Activated CD8-positive, alpha-beta memory T cell treated with anti-CD3 and anti-CD28 coated beads, Interleukin-2, amount 50 U/mL, for 48 hours (primary cell): ENCODE measurements at places on chromosomes 7 and 10.

DNA sequence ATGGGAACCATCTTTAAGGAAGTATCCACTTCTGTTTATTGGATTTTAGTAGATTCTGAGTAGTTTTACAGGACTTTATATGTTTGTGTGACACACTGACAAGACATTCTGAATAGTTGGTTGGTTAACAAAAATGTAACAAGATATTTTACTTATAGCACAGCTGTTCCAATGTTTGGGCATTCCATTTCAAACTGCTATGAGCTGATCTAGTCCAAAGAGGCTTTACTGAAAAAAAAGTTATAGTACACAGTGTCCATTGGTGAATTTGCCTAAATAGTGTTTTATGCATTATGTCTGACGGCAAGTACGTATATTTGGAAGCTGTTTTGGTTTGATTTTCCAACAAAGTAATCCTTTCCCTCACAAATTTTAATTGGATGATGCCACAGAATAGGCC, 99.1 kb downstream of the SAMD9 start:
- DNase-seq: no peak

DNA sequence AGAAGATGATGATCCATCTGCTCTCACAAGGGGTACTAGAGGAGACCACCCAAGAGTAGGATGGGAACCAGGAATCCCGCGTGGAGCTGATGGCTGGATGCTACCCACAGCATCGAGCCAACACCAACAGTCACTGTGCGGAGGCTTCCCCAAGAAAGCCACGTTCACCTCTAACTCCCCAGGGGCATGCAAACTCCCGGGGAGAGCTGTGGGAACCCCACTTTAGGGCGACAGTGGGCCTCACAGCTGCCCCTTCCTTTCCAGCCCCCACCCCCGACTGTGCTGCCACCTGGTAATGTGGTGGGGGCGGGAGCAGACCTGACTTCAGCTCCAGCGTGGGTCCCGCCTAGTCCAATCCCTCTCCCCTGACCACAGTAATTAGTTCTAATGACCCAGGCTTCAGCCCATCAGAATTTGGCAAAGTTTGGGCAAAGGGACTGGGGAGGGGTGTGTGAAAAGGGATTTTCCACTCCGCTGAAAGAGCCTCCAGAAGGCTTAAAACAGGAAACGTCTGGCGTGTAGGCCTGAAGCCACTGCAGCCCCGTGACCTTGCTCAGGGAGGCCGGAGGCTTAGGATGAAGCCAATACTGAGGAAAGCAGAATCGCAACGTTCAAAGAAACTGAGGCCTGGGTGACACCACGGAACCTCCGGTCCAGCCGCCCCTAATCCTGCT, 20.3 kb downstream of the ASB13 start:
- DNase-seq: no peak

DNA sequence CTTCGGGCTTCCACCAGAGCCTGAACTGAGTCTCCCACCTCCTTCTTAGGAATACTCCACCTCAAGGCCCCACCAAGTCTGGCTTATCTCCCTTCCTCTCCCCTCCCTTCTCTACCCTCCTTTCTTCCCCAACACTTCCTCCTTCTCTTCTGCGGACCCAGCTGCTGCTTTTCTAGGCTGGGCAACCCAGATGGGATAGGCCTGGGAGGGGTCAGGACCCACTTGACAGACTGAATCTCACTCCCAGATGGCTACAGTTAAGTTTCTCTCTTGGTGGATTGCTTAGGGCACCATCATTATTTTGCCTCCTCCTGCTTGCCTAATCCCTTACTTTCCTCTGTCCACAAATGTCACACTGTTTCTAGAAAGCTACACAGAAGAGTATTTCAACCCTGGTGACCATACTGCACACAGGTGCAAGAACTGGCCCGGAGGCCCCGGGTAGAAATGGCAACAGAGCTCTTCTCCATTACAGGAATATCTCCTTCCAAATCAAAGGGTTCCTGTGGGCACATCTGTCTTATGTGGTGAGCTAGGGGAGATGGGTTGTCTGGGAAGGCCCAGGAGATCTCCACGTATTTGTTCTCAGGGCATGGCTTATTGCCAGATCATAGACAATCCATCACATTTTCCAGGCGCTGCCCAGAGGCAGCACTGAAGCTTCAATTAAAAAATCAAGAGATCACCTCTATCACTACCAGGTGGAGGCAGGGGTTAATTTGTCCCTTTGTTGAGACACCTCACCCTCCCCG, 5.1 kb upstream of the HOXA11 start:
- peak; percentile 39 for DNase-seq

DNA sequence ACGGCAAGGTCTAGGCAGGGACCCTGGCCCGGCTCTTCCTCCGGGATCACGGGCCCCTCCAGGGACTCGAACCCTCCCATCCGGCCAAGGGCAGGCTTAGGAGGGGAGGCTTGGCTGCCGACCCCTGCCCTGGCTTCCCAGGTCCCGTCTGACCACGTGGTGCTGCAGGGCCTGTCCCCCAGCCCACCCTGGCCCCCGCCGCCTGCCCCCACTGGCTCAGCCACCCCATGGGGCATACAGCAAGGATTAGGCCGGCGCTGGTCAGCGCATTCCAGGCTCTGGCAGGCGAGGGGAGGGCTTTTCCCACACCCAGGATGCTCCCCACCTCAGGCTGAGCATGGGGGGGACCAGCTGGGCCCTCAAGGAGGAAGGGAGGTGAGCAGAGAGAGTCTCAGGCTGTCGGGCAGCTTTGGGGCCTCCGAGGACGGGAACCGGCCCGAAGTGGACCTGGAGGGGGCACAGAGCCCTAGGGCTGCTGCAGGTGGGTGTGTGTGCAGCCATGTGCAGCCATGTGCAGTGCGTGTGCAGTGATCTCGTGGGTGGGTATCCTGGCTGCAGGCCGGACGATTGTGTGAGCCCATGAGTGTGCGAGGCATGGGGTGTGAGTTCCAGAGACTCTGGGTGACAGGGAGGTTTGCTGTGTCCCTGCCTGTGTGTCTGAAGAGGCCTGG, 713 bp upstream of the GRIFIN start:
- DNase-seq: no peak

DNA sequence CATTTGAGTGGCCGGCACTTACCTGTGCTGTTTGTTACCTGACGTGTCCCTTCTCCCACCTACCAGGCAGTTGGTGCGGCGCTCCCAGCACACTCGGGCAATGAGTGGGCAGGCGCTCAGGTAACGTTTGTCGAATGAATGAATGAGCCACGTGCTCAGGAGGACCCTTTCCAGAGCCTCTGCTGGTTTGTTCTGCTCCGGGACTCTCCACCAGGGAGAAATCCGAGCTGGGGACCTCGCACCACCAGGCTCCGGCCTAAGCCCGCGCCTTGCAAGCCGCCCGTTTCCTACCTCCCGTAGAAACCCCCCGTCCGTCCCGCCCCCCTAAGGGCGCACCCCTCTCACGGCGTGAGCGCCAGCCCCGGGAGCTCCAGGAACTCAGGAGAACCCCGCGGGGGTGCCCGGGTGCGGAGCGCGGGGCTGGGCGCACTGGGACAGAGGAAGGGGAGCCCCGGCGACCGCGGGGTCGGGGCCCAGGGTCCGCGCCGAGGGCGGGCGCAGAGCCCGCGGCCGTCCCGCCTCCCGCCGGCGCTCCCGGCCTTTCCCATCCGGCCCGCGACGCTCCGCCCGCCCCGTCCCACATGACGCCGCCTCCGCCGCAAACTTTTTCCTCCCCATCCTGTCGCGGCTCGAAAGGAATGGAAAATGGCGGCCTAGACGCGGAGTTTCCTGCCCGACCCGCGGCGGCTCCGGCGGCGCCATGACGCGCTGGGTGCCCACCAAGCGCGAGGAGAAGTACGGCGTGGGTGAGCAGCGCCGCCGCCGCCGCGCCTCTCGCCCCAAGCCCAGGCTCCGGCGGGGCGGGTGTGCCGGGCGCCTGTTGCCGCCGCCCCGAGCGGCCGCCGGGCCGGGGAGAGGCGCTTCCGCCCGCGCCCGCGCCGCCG, at the start of gene DOCK1:
DOCK1 (plus strand) TSS at position 611 of the 884 bp plus-strand sequence; CDS start at position 701, 90 bp downstream.
- DNase-seq: no peak
